Activated gamma-delta T cell (primary cell): ENCODE measurements at places on chromosomes 3 and 15.

DNA sequence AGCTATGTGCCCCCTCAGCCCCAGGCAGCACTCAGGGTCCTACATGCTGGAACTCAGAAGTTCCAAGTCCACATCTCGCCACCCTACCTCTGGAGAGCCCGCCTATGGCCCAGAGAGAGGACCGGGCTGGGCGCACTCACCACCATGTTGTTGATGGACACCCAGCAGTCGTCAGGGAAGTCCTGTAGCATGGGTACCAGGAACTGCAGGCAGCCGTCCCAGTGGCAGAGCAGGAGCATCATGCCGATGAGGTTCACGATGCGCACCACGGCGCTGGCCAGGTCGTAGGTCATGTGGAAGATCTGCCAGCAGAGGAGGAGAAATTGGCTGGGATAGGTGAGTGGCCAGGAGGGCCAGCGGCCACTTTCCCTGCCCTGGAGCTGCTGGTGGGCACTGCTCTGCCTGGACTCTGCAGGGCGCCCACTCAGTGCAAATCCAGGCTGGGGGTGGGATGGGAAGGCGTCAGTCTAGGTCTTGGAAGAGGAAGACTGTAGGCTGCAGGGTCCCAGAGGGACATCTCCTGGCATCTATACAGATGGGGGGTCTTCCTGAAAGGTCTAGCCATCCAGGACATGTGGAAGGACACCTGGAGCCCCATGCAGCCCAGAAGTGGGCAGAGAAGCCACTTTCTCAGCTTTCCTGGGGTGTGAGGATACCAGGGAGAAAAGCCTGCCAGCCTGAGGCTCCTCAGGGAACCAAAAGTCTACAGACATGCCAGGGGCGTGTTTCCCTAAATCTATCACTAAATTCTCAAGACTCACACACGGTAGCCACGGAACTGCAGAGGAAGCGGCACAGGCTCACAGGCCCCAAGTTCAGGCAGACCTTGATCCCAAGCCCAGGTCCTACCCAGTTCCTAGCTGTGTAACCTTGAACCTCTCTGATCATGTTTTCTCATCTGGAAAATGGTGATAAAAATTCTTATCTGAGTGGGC lies 36.5 kb downstream of the HCN4 start:
- DNase-seq: no peak

DNA sequence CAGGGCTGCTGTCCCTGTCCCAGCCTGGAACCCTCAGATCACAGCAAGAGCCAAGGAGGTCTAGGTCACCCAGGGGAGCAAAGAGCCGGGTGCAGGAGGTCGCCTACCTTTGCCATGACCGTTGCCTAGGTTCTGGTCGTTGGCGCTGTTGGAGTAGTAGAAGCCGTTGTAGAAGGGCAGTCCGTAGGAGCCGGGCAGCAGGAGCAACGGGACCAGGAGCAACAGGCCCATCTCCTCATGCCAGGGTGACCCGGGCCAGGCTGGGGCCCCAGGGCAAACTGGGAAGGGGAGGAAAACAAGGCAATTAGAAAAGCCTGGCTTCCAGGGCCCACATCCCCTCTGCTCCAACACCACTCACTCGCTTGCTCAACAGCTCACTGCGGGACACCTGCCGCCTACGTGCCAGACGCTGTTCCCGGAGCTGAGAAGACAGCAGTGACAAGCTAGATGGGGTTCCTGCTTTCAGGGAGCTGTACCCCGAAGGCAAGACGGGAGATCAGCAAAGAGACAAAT lies 8.2 kb downstream of the HAPLN3 start:
- no peak for DNase-seq

DNA sequence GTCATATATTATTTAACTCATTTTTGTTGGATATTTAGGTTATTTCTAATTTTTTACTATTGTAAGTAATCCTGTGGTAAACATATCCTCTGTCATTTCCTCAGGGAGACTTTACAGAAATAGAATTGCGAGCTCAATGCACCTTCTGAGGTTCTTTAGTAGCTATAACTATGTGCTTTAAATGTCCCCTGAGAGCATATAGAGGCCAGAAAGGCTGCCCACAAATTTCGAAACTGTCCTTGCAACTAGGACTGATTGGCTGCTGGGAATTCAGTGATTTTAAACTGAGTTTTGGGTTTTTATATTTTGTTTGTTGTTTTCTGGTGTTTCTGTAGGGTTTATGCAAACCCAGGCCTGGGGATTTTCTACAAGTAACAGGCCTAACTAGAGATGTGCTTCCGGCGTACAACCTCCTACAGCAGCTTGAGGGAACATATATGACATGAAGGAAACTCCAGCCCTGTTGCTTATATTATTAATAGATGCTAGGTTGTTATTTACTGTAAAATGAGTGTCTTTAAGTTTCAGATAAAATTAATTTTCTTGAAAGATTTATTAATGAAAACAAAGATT lies 29.1 kb upstream of the P4HTM start:
- DNase-seq: no peak

DNA sequence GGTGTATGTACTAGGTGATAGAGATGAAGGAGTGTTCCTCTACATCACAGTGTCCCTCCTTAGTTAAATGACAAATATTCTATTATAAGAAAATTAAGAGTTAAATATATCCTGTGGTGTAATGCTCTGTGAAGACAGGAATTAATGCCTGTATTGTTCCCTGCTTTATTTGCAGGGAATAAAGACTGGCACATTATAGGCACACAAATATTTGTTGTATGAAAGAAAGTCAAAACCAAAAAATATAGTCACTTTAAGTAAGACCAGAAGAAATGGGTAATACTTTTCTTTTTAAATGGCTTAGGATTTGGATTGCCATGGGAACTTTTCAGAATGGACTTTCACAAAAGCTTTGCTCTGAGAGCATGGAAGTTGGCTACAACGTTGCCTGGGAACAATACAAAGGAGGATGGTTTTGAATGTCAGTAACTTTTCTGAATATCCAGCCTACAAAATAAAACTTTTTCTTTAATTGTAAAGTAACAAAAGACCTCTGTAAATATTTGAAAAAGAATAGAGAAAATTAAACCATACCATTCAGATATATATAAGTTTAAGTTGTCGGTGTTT lies 158.0 kb upstream of the P2RY1 start:
- no peak for DNase-seq

GRCh38 chr3:136350132-136350531 lies 100.0 kb downstream of the PCCB start:
- no peak for DNase-seq

- no peak for DNase-seq
Observed at GRCh38 chr3:42222942-42223693, 42.9 kb downstream of the CCK start.

DNA sequence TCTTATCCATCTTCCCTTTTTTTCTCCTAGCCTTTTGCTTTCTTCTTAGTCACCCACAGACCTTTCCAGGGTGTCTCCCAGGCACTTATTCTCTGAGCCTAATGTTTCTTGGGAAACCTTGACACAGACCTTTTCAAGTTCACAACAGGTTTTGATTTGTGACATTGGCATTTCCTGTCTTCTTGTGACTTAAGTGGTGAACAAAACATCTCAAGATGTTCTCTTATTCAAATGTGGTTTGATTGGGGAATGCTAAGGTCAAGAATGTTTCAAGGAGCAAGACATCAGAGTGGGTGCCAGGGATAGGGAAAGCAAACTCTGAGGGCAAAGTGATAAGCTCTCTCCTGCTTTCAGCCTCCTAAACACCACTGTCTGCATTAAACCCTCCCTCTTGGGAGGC lies 68.2 kb upstream of the GSK3B start:
- DNase-seq: no peak

DNA sequence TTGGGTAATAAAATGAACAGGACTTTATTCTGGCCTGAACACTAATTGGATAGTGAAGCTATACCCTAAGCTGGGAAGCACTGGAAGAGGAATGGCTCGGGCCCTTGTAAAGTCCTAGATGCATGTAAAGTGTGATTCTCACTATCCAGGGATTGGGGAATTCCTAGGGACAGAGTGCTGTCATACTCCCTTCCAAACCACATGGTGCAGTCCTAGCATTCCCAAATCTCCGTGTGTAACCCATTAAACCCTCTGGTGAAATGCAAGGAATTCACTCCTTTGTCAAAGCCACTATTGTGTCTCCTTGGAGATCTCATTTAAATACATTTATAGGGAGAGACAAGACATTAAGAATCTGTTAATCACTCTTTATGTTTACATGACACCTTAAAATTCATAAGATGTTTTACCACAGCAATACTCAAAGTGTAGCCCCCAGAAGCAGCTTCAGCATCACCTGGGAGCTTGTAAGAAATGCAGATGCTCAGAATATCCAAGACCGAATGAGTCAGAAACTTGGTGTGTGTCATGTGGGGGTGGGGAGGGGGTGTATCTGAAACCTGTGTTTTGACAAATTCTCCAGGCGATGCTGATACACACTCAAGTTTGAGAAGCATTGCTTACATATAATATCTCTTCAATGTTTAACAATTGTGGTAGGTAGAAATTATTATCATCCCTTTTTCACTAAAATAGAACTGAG lies 121.8 kb upstream of the NPHP3 start:
- DNase-seq: no peak

DNA sequence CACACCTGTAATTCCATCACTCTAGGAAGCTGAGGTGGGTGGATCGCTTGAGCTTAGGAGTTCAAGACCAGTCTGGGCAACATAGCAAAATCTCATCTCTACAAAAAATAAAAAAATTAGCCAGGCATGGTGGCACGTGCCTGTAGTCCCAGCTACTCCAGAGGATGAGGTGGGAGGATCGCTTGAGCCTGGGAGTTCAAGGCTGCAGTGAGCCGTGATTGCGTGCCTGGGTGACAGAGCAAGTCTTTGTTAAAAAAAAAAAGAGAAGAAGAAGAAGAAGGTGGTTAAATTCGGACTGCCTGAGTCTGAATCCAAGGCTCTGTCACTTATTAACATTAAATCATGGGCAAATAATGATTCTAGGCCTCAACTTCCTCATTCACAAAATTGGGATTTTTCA lies 51.0 kb downstream of the EOMES start:
- no peak for DNase-seq

DNA sequence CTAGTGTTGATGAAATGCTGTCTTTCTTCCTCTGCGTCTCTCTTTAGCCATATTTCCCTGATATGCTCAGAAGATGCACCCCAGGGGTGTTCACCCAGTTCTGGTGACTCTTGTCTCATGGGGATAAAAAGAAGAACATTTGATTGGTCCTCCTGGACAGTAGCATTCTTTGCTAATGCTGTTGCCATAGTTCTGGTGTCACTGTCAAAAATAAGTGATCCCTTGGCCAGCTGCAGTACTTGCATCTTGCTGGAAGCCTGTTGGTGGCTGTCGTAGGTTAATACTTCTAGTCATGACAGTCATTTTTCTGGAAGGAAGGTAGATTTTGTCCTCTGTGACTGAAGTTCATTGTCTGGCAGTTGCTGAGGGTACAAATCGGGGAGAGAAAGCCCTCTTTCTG lies 124.5 kb downstream of the UNC13C start:
- no peak for DNase-seq

DNA sequence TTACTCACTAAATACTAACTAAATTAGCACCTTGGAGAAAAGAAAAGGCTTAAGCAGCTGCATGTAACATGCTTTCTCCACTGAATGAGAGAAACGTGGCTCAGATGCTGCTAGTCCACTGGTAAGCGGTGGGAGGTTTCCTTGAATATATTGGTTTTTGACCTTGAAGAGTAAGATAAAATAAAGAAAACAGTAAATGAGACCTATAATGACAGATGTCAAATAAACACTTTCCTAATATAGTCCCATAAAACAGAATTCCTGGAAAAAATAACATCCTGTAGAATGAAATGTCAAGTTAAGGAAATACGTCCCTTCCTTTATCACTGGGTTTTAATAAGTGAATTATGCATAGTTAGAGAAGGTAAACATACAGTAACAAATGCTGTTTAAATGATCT lies 215.0 kb downstream of the DPH6 start:
- DNase-seq: no peak

- no peak for DNase-seq
Observed at GRCh38 chr15:74585857-74586256, 29.8 kb upstream of the CLK3 start.

DNA sequence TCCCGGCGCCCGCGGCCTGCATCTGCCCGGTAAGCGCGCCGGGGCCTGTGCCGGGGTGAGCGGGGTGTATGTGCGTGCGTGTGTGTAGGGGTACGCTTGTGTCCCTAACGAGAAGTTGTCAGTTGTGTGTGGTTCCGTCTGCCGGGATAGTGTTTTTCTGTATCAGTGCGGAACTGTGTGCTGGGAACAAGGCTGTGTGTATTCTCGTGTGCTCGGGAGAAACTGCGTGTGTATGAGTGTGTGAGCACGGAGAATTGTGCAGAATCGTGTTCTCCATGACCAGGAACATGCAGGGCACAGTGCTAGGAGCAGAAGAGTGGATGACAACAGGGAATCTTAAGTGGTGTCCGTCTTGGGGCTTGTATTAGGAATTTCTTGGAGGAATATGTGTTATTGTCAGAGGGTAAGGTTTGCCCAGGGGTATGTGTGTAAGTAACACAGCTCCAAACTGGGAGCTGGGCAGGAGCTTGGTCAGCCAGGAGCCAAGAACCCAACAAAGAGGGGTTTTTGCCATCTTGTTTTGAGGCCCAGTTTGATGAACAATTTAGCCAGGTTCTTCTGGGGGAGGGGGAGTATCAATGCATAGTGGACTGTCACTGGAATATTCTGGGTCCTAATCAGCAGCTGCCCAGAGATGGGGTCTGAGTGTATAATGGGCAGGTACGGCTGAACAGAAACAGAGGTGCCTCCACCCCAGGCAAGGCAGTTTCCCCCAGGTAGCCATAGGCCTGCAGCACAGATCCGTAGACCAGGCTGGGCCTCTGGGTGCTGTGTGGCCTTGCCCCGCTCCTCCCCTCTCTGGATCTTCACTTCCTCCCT lies 2.1 kb downstream of the ISL2 start:
- DNase-seq: no peak

DNA sequence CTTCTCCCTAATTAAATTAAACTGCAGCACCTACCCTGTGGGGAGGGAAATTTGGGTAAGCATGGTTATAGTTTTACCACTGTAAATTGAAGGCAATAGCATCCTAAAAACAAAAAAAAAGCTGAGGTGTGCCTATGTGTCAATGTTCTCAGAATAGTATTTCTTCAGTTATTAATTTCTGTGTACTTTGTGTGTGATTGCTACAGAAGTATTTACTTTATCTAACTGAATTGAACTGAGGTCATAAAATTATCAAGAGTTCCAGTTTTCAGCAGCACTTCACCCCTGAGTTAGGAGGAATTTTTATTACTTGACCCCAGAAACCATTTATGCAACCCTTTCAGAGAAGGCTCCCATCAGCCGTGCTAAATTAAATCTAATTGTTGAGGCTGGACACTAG lies 333.6 kb upstream of the ALCAM start:
- no peak for DNase-seq

- no peak for DNase-seq
Observed at GRCh38 chr3:188863999-188864406, 307.8 kb upstream of the TPRG1 start.

GRCh38 chr3:40915346-40915865 lies 283.9 kb upstream of the CTNNB1 start:
- DNase-seq: no peak
